ENCODE measurements at places on chromosomes 5 and 9. TPM values are rescaled to one million over a fixed set of nuclear protein-coding genes. Genes with fewer than 3 reads are reported as not detected.

NEUROG1 gene
- total RNA-seq = not detected

DNA sequence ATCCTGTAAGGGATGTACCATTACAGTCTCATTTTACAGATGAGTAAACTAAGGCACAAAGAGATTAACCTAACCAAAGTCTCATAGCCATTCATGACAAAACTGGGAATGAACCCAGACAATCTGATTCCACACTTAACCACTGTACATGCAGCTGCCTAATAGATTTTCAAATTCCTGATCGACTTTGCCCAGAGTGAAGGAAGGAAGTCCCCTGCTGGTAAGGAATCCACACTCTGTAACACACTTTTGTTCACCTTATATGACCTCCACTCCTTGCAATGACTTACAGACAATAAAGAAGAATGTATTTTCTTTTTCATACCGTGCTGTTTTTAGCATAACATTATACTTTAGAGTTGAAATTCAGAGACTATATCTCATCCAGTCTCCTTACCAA is 31.3 kb upstream of the PLPP6 start:
- no peak for DNase-seq

PCDHGC3 gene
- total RNA-seq = not detected

PCDHGC5 gene
- total RNA-seq = not detected
